C1 segment of cervical spinal cord (tissue), 14 donors: ENCODE measurements at places on chromosomes 7 and 10.
A peak's percentile ranks its signal among the peaks of the same experiment; 100 is the strongest.

GRCh38 chr7:112414855-112415490 is 35.3 kb upstream of the IFRD1 start:
- no peak for DNase-seq

- no peak for DNase-seq
Observed at GRCh38 chr7:33278095-33278494, 148.7 kb downstream of the BBS9 start.

- DNase-seq = no peak
Observed at GRCh38 chr7:32241636-32242035, 171.4 kb upstream of the PDE1C start.

DNA sequence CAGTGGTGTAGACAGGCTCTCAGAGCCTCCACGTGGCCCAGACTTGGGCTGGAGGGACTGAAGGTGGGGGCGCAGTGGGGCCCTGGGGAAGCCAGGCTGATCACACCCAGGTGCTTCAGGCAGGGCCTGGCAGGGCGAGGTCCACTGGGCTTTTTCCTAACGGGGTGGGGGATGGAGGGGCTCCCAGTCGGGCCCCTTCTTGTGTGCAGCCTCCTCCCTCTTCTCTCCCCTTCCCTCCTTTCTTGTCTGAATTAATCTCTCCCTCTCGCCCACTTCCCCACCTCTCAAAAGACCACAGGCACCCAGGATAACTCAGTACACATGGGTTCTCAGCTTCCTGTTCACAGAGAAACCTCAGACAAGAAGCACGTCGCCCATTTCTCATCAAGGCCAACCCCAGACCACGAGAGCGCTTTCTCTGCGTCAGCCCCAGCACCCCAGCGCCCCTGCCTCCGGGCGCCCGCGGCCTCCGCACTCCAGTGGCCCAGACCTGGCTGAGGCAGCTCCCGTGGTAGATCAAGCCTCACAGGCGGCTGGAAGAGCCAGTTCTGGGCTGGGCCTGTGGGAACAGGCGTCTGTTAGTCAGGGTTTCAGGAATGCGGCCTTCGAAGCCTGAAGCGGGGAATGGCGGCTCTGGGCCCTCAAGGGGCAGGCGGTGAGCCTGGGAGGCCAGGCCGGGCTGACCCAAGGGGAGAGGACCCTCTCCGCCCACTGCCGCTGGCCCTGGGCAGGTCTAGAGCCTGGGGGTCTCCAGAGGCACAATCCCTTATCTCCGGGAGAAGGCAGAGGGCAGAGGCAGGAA is 50.6 kb downstream of the PWWP2B start:
- DNase-seq = no peak

DNA sequence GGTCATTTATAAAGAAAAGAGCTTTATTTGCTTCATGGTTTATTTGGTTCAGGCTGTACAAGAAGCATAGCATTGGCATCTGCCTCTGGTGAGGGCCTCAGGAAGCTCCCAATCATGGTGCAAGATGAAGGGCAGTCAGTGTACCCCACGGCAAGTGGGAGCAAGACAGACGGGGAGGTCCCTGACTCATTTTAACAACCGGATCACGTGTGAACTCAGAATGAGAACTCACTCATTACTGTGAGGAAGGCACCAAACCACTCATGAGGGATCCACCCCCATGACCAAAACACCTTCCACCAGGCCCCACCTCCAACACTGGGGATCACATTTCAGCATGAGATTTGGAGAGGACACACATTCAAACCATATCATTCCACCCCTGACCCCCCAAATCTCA is 15.7 kb upstream of the CRYGN start:
- DNase-seq = no peak

- DNase-seq = no peak
Observed at GRCh38 chr7:45524445-45524844, 49.7 kb upstream of the ADCY1 start.

- DNase-seq = peak; percentile 2
Observed at GRCh38 chr10:13074563-13075451, 25.2 kb upstream of the OPTN start.

DNA sequence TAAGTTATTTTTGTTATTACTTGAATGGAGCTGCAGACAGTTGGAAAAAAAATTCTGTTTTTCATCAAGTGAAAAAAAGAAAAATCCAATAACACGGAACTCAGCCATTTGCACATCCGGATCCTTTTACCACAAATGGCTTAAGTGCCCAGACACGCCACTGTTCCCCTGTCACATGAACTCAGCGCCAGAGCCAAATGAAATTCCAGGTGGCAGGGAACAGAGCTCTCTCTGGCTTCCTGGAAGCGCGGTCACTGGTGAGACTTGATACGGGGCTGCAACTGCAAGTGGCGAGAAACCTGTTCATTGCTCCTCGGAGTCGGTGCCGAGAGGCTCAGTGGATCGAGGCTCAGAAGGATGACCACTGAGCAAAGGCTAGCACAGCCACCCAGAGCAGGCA is 60.8 kb upstream of the NPTX2 start:
- DNase-seq = no peak

- DNase-seq = no peak
Observed at GRCh38 chr7:50470250-50471163, 20.4 kb upstream of the FIGNL1 start.

GRCh38 chr7:92100534-92100933 is 33.7 kb downstream of the CYP51A1 start:
- DNase-seq = no peak

- no peak for DNase-seq
Observed at GRCh38 chr7:77391230-77391629, 24.9 kb downstream of the GSAP start.
